ENCODE measurements at places on chromosomes 4 and X.

GRCh38 chrX:13212191-13212651 lies 107.6 kb downstream of the ATXN3L start:
- DNase-seq, result no peak

DNA sequence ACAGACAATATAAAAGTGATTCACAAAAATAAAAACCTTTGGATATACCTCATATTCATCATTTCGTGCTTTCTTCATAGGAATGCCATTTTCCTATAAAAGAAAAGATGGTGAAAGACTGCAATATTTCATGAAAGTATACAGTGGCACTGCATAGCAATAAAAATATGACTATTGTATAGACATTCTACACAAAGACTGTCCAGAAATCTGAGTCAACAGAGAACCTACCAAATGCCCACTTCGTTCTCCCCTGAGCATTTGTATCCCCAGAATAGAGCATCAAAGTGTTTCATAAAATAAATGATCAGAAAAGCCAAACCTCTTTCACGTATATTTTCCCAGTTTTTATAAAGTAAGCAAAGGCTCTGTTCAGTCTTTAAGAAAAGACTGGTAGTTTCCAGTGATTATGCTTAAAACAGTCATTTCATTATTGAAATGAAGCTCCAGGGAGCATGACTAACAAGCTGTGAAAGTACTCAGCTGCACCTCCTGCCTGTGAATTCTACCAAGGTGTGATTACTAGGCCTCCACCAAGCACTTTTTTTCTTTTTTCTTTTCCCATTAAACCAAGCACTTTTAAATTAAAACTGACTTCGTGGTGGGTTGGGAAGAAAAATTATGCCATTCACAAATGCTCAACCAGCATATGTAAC lies 20.2 kb downstream of the PPA2 start:
- no peak for DNase-seq

DNA sequence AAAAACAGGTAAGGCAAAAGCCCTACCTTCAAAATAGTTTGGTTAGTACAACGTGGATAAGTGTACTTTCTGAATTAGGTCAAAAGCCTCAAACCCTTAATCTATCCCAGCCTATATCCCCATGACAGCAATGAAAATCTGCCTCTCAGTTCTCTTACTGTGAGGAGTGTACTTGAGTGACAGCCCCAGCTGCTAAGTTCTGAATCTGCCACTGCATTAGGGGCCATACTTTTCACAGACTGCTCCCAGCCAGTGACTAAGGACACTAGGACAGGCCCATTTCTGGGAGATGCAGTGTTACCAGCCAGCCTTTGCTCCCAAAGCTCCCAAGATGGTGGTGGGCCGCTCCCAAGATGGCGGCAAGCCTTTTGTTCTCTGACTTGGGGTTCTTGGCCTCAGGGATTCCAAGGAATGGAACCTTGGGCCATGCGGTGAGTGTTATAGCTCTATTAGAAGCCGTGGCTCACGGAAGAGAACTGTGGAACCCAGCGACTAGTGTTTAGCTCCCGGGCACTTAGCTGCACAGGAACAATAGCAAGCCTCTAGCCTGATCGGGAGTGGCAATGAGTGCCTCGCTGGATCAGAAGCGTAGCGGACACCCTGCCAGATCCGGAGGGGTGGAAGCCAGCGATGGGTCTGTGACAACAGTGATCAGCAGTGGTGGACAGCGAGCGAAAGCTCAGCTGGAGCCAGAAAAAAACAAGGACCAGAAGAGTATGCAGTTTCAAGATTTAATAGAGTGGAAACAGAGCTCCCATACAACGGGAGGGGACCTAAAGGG lies 175.6 kb upstream of the NRK start:
- DNase-seq, result no peak

DNA sequence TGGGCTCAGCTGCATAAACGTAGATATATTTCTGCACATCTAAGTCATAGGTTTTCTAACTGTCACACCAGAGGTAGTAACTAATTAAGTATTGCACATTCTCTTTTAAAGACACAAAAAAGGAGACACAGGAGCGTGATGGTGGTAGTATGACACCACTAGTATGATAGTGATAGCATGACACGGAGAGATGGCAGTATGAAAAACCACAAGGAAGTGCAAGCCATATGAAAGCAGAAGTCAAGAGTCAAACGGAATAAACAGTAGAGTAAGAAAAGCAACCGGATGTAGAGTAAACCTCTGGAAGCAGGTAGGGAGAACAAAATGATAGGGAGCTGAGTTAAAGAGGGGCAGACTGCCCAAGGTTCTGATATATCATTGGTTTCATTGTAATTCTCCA lies 382.2 kb upstream of the INTU start:
- no peak for DNase-seq

DNA sequence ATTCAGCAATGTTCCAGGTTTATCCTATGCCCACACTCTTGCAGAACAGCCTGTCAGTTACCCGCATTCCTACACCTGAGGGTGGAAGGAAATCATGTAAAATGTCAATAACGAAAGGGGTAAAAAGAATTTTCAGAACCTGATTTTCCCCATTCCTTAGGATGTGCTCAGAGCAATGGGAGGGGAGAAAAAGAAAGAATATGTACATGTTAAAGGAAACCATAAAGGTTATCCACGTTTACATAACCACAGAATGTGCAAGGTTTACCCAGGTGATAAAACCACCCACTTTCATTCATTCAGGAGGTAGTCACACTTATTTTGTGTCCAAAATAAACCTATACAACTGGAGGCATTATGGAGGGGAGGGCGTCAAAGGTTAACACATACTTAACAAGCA lies 335.5 kb downstream of the ZNF674 start:
- DNase-seq, result no peak

- DNase-seq, result no peak
Observed at GRCh38 chrX:18789916-18790315, 82.5 kb downstream of the PPEF1 start.
